Psoas muscle (tissue), 8 donors: ENCODE measurements at places on chromosomes 5 and 9. TPM values are rescaled to one million over a fixed set of nuclear protein-coding genes. Genes with fewer than 3 reads are reported as not detected.
A peak's percentile ranks its signal among the peaks of the same experiment; 100 is the strongest.

DNA sequence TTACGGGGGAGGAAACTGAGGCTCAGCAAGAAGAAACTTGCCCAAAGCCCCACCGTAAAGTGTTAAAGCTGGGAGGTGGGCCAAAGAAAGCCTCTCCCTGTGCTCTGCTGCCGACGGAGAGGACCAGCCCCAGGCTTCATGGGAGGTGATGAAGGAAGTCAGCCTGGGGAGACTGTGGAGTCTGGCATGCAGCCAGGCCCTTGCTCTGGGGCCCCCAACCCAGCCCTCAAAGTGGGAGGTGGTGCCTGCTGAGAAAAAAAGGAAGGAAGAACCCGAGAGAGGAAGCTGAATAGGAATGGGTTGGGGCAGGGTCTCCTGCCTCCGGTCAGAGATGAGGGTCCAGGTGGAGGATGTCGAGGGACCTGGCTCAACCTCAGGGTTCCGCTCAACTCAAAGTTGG lies 3.8 kb downstream of the RNF44 start:
- peaks cover 32% of the 10 kb centered on the region for H3K36me3 ChIP-seq
- peak overlapping the region; percentile 77 for H3K4me3 ChIP-seq
- DNase-seq: no peak
- H3K27ac ChIP-seq: peak overlapping the region; percentile 96
- H3K27me3 ChIP-seq: no peaks in the 10 kb centered on the region
- peaks cover 31% of the 10 kb centered on the region for H3K4me1 ChIP-seq

DNA sequence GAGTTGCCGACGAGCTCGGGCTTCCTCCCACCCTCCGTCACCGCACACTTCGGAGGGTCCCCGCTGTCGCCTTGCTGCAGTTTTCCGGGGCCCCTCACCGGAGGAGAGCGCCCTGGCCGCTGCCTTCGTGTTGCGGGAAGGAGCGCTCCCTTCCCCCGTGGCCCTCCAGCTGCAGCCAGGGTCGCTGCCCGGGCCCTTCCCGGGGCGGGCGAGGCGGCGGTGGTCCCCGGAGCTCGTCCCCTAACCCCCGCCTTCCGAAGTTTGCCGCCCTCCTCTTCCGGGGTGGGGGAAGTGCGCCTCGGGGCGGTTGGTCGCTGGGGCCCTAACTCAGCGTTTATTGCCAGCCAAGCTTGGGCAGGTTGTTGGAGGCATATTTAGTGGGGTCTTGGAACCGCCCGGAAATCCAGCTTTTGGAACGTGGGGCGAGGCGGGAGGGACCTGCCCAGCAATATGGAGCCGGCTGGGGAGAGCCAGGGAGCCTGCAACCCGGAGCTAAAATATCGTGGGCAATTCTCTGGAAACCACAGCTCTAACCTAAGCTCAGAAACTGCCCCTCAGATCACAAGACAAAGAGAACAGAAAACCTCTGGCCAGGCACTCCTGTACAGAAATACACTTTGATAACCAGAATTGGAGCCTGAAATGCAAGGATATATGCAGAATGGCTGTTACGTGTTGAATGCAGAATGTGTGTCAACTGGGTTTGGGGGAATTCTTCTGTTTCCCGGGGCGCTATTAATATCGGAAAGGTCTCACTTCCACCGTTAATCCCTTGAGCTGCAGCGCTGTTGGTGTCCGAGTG lies 890 bp downstream of the PIK3R1 start:
- peak; percentile 46 for DNase-seq
- peak overlapping the region; percentile 95 for H3K4me3 ChIP-seq
- peaks cover 4% of the 10 kb centered on the region for H3K36me3 ChIP-seq

DNA sequence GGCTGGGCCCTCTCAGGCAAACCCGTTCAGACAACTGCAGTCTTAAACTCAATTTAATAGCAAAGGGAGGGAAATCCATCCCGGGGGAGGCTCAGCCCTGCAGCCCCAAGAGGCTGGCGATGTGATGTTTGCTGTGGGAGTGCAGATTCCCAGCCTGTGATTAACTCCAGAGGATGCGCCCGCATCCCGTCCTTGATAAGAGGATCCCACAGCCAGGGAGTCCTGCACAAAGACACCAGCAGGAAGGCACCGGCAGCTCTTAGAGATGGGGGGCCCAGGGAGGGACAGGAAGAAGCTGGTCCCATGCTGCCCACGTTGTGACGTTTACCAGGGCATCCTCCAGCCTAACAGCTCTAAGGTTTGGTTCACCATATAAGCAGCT lies 64.7 kb downstream of the MRPL36 start:
- H3K4me1 ChIP-seq: no peaks in the 10 kb centered on the region
- peaks cover 26% of the 10 kb centered on the region for H3K27me3 ChIP-seq
- no peak overlapping the region for H3K4me3 ChIP-seq
- no peak for DNase-seq
- H3K27ac ChIP-seq: no peak overlapping the region

DNA sequence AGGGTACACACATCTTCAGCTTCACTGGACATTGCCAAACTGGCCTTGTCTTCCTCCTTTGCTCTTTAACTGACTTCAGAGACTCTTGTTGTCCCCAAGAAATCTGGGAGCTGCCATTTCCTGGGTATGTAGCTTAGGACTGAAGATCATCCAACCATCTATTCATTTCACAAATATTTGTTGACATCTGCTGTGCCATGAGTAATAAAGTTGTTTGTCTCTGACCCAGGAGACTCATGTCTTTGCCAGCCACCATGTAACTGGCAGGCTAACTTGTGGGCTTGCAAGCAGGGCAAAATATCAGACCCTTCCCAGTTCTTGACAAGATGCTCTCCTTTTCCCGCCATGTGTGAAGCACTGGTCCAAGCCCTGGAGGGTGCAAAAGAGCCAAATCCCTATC lies 17.1 kb upstream of the TOR1B start:
- no peak overlapping the region for H3K27ac ChIP-seq
- no peaks in the 10 kb centered on the region for H3K4me1 ChIP-seq
- no peak for DNase-seq
- H3K27me3 ChIP-seq: peaks cover 11% of the 10 kb centered on the region

DNA sequence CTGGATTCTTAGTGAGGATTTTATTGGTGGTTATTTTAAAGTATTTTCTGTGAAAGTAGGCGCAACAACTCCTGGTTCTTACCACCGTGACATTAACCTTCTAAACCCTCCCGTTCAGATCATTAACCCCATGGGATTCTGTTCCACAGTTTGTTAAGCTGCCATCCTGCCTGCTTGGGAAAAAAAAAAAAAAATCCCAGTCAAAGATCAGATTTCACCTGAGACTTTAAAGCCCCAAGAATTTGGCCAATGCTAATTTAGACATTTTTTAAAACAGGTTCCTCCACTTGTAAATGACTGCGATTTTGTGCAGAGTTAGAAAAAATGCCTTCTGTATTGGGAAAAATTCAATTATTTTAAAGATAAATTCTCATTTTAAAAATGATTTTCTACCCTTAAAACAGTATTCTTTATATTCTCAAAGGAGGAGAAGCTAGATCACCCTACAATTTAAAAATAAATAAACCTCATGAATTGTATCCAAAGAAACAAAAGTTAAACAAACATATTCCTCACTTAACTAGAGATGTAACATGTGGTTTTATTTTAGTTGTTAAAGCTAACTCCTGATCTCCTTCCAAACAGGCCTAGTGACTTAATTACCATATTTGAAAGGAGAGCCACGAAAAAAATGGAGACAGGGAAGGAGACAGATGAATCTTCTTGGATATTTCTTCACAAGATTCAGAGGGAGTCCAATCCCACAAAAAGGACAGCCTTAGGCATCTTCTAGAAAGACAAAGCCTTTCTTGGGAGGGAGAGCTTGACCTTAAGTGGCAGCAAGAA lies 93.1 kb upstream of the IFNK start:
- H3K27me3 ChIP-seq: no peaks in the 10 kb centered on the region
- no peaks in the 10 kb centered on the region for H3K36me3 ChIP-seq
- no peak overlapping the region for H3K27ac ChIP-seq
- H3K4me3 ChIP-seq: no peak overlapping the region
- H3K4me1 ChIP-seq: peaks cover 15% of the 10 kb centered on the region

DNA sequence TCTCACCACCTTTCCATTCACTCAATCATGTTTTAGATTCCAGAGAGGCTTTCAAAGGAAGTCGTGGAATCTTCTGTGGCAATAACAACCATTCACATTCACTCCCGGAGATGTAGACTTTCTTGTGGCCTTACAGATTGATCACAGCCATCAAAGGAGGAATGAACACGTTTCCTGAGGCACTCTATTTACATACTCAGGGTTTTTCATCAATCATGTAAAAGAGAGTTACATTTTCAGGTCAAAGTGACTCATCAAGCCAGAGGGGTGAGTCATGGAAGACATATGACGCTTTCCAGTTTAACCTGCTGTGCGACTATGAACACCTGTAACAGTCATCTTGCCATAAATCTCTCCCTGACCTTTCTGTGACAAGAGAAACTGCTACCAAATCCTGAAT lies 39.3 kb upstream of the RAD23B start:
- peaks cover 14% of the 10 kb centered on the region for H3K4me1 ChIP-seq
- H3K27me3 ChIP-seq: no peaks in the 10 kb centered on the region
- H3K4me3 ChIP-seq: no peak overlapping the region

GRCh38 chr9:131140550-131140949 lies 15.2 kb downstream of the NUP214 start:
- DNase-seq: no peak
- no peaks in the 10 kb centered on the region for H3K4me1 ChIP-seq
- H3K27ac ChIP-seq: no peak overlapping the region
- H3K36me3 ChIP-seq: peaks cover 100% of the 10 kb centered on the region

DNA sequence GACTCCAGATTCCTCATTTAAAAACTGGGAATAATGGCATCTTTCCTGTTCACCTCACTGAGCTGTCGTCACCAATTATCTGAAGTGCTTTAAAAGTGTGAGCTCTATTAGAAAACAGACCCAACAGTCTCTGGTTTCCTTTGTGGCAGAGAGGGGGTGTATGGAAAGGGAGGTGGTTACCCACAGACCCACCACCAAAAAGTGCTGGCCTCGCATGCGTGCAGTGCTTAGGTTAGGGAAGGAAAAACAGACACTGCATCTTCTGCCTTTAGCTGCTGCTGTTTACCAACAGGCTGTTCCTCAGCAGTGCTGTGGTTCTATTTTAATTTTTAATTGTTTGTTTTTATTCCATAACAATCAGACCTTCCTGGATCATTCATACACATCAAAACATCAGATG lies 249.6 kb downstream of the PIK3R1 start:
- no peak overlapping the region for H3K27ac ChIP-seq
- no peak overlapping the region for H3K4me3 ChIP-seq
- no peaks in the 10 kb centered on the region for H3K36me3 ChIP-seq
- H3K27me3 ChIP-seq: no peaks in the 10 kb centered on the region

DNA sequence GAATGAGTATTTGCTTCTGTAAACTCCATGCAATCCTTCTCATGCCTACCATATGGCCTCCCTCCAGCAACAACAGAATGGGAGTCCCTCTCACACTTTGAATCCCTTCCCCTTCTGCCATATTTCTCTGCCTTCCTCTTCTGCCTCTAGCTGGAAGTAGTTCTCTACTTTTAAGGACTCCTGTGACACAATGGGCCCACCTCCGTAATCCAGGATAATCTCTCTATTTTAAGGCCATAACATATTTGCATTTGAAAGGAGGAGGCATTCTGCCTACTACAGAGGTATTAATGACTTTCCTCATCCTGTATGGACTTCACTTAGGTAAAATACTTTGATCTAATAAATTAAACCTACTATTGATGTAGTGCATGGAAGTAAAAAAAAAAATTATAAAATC lies 155.4 kb upstream of the ITGA1 start:
- H3K4me3 ChIP-seq: no peak overlapping the region
- H3K27ac ChIP-seq: no peak overlapping the region

- H3K4me3 ChIP-seq: no peak overlapping the region
- DNase-seq: no peak
- no peaks in the 10 kb centered on the region for H3K4me1 ChIP-seq
These were observed 83.9 kb upstream of the CXCL14 start for GRCh38 chr5:135662683-135663082.

DNA sequence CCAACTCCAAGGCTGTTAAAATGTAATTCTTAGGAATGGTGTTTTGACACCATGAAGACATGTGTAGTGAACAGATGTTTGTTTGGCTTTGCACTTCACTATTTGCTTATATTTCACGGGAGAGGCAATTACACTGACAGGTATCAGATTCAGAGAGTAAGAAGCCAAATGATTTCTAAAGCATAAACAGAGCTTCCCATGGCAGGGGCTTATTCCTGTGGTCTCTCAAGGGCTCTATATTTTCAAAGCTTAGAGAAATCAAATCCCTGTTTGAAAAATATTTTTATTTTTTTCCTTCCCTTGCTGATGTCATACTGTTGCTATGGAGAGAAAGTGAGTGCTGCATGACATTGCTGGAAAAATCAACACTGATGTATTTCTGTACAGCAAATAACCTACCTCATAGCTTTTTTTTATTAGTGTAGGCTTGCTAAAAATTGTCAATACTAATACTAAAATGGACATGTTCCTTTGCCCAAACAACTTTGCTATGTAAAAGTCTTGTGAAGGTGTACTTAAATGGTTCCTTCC lies 161.4 kb downstream of the GIN1 start:
- no peaks in the 10 kb centered on the region for H3K36me3 ChIP-seq
- no peak overlapping the region for H3K4me3 ChIP-seq
- peak overlapping the region; percentile 80 for H3K27ac ChIP-seq
- H3K27me3 ChIP-seq: no peaks in the 10 kb centered on the region
- no peak for DNase-seq
- peaks cover 22% of the 10 kb centered on the region for H3K4me1 ChIP-seq

GRCh38 chr9:95815133-95815532 lies 60.4 kb upstream of the ERCC6L2 start:
- H3K4me3 ChIP-seq: no peak overlapping the region
- no peaks in the 10 kb centered on the region for H3K36me3 ChIP-seq
- no peak for DNase-seq

Gene CFAP90
- not detected for total RNA-seq

Gene EXOC3
- total RNA-seq: 62.7 TPM
